ENCODE measurements at places on chromosomes 6 and 20.

GRCh38 chr6:33414592-33415271, 3.2 kb downstream of the CUTA start:
- no peak for DNase-seq

DNA sequence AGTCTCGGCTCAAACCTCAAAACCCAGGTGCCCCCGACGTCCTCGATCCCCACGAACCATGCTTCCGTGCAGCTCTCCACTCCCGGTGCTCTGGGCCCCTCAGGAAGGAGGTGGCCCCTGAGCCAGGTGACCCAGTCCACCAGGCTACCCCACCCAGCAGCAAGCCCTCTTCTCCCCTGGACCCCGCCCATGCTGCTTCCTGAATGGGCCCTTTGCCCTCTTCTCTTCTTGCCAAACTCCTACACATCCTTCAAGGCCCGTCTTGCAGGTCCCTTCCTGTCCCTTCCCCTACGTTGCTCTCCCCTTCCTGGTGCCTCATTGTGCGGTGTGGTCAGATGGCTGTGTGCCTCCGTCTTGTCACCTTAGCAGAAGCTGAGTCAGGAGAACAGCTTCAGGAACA, 3.4 kb upstream of the GATA5 start:
- no peak for DNase-seq

- peak; percentile 42 for DNase-seq
These were observed 597 bp downstream of the ADA start for GRCh38 chr20:44650771-44651433.

DNA sequence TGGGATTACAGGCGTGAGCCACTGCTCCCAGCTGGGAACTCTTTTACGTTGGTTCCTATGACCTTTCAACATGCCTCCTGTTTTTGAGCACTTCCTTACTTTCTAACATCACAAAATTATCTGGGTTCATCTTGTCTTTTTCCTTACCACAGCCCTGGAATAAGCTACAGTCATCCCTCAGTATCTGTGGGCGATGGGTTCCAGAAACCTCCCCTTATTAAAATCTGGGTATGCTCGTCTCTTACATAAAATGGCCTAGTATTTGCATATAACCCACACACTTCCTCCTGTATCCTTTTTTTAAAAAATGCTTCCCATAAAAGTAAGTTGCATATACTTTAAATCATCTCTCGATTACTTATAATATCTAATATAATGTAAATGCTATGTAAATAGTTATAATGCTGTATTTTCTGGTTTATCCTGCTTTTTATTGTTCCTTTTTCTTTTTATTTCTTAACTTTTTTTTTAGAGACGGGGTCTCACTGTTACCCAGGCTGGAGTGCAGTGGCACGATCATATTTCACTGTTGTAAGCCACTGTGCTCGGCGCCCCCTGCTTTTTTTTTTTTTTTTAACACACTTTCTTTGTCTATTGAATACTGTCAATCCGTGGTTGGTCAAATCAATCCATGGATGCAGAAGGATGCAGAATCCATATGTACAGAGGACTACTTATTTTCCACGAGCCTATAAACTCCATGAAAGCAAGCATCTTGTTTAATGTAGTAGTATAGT, 9.2 kb downstream of the RPF2 start:
- no peak for DNase-seq

DNA sequence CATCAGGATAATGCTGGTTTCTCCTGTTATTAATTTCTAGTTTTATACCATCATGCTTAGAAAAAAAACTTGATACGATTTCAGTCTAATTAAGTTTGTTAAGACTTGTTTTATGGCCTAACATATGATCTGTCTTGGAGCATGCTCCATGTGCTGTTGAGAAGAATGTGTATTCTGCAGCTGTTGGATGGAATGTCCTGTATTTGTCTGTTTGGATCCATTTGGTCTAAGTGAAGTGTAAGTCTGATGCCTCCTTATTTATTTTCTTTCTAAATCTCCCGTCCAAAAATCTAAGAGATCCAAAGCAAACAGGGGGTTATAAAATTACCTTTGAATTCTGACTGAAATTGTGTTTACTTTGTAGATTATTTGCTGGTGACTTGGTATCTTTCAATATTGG, 30.0 kb upstream of the PRND start:
- no peak for DNase-seq

- DNase-seq: no peak
These were observed 42.4 kb upstream of the EYA4 start for GRCh38 chr6:133198725-133199124.

- no peak for DNase-seq
These were observed 138.3 kb downstream of the IPCEF1 start for GRCh38 chr6:154218301-154218700.

GRCh38 chr20:60055740-60056139, 97.5 kb downstream of the CDH26 start:
- peak; percentile 40 for DNase-seq

- no peak for DNase-seq
These were observed 74.5 kb upstream of the ZNF184 start for GRCh38 chr6:27547157-27548075.

GRCh38 chr6:137216106-137216505, 3.1 kb downstream of the IFNGR1 start:
- no peak for DNase-seq

- DNase-seq: no peak
These were observed 282.8 kb upstream of the FOXQ1 start for GRCh38 chr6:1029141-1029540.

GRCh38 chr6:44771647-44772415, 384.3 kb downstream of the CDC5L start:
- DNase-seq: no peak

DNA sequence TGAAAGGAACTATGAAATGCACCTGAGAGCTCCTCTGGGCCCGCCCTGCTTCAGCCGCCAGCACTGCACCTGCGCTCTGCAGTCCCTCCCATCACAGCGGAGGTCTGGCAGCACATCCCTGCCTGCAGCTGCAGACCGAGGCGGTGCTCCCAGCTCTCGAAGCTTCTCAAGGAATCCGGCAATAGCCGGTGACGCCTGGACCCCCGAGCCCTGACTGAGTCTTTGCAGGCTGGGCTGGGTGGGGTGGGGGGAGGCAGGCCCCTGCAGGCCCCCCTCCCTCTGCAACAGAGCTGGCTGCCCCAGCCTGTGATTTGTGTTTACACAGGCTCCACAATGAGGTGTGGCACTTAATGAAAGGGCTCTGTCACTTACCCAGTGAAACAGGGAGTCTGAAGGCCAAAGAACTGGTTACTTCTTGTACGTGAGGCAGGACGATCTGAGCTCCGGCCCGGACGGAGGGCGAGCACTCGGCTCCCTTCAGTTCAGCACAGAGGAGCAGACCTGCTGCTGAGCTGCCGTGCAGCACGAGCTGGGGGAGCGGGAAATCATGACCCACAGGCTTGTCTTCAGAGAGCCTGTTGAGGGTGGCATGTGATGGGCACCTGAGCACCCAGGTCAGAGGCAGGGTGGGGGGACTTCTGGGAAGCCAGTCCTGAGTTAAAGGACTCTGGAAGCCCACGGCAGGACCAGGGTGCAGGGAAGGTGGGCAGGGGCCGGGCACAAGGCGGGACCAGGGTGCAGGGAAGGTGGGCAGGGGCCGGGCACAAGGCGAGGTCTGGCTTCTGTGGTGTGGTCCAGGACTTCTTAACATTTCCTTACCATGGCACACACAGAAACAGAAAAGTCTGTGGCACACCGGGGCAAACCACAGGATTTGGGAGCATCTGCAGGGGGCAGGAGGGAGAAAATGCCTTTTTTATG, 192.3 kb upstream of the THBS2 start:
- DNase-seq: no peak

GRCh38 chr6:127272576-127272975, 5.9 kb downstream of the RNF146 start:
- no peak for DNase-seq

DNA sequence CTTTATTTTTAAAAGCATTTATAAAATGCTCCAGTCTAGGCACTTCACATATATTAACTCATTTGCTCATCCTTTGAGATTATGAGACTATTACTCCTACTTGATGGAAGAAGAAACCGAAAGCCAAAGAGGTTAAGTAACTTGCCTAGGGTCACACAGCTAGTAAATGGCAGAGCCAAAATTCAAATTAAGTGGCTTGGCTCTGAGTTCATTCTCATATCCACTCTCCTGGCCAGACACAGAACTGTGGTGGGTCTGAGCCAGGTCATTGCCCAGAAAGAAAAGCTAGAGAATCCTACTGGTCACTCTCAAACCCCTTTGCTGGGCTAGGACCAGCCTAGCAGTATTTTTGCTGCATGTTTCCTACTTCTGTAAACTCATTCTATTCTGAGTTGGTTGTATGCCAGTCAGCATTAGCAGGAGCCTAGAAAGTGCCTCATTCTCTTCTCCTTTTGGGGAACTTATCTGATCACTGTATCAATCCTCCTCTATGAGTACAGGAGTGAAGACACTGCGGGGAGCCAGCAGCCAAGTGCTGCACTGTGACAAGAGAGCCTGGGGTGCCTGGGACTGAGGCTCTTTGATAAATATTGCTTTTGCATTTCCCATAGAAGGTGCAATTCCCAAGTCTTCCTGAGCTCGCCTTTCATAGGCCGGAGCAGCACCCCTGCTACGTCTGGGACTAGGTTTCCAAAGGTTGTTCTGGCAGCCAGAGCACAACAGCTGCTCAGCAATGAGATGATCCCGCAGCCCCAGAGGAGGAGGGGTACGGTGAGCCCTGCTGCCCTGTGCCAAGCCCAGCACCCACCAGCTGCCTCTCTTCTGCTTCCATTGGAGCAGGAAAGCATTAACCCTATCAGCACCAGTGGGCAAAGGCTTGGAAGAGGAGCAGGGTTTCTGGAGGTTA, 728.3 kb downstream of the MAFB start:
- DNase-seq: no peak

- DNase-seq: no peak
These were observed at the start of gene HLA-DRB5 for GRCh38 chr6:32529697-32530430. TSS of gene HLA-DRB5 (minus strand) at chr6:32530287. CDS start at chr6:32530224, 63 bp downstream.

- peak; percentile 15 for DNase-seq
These were observed 8.6 kb downstream of the AARS2 start for GRCh38 chr6:44304282-44305199.

DNA sequence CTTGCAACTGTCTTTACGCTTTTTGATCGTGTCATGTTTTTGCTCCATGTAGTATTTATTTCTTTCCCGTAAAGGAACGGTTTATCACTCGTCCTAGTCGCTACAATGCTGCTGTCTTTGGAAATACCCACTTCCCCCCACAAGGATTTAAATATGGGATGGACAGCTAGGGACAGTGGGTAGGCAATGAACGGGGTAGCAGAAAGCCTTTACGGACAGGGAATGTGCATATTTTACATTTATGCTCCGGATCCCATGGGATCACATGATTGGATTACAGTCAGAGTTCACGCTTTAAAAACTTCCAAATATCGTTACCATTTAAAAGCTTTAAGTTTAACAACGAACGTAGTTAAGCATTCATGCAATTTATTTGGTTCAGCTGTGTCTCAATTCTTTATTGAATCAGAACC, 1.2 kb downstream of the HIVEP1 start:
- DNase-seq: no peak

DNA sequence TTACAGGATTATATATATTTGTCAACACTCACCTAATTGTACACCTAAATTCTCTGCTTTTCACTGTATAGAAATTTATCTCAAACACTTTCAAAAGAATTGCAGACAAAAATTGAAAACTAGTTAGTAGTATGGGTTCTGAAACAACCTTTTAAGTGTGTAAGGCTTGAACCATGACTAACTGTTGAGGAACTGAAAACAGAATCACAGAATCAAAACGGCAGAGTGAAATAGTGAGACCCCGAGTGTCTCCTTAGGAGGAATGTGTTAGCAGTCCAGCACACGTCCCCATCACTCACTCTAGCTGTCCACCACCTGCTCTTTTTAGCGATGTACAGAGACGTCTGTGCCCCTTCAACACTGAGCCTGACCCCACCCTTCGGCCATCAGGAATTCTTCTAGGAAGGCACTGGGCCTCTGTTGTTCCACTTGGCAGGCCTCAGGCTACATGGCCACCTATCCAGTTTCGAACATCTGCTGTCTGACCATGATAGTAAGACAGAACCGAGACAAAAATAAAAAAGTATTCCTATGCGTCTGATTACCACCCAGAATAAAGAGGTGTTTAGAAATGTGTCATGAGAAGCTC, 227.4 kb downstream of the C6orf118 start:
- no peak for DNase-seq

- DNase-seq: no peak
These were observed 54.8 kb downstream of the SNX9 start for GRCh38 chr6:157877573-157878438.

- no peak for DNase-seq
These were observed at the start of gene NT5E for GRCh38 chr6:85449818-85450759. TSS of gene NT5E (plus strand) at chr6:85450083. CDS start at chr6:85450140, 57 bp downstream.

DNA sequence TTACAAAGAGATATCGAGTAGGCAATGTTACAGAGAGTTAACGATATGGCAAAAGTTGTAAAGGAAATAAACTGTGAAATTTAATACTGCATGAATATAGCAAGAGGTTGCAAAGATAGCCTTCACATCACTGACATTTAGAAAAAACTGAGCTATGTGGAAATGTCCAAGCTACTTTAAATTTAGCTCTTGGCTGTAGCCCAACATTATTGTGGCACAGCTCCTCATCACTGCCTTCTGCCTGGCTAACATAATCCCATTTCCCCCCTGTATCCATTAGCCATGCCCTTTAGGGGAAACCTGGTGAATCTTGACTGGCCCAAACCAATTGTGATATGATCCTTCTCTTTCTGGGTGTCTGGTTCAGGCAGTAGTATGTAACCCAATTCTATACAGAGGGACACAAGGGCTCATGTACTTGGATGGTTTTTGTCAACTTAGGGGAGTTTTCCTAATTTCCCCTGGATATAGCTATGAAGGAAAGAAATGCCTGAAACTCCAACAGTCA, 115.4 kb downstream of the PFDN4 start:
- no peak for DNase-seq

DNA sequence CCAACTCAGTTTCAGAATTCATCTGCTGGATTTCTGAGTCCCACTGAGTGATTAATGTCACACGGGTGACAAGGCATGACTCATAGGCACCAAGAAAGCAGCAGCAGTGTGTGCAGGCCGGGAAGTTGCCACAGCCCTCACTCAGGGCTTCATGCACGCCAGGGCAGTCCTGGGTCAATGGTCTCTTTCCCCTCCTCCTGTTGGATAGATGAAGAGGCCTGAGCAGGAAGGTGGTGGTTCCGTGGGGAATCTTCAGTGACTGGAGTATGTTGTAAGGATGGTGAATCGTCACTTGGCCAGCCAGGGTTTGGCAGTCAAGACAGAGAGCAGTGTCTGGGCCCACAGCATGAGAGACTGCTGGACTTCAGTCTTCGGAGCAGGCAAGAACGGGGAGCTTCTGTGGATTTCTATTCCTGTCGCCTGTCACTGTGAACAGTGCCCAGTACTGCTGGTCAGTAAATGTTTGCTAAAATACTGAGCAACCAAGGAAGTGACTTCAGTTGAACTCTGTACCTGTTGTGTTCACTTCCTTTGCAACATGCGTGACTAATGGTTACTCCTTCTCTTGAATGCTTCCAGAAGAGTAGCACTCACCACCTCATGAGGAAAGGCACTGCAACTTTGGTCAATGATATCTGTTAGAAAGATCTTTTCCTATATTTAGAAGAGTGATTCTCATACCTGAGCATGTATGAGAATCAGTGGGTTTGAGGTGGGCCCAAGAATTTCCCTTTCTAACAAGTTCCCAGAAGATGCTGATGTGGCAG, 62.0 kb upstream of the CD93 start:
- no peak for DNase-seq
